CD4-positive, alpha-beta T cell treated with Interleukin-21 for 1 hour (primary cell): ENCODE measurements at places on chromosomes 3 and 15.

GRCh38 chr15:66723826-66724731 lies 22.0 kb downstream of the SMAD6 start:
- DNase-seq = no peak

GRCh38 chr3:152278756-152279427 lies 10.2 kb downstream of the MBNL1 start:
- no peak for DNase-seq

GRCh38 chr3:149245738-149246451 lies 24.3 kb upstream of the CP start:
- DNase-seq = peak; percentile 7

DNA sequence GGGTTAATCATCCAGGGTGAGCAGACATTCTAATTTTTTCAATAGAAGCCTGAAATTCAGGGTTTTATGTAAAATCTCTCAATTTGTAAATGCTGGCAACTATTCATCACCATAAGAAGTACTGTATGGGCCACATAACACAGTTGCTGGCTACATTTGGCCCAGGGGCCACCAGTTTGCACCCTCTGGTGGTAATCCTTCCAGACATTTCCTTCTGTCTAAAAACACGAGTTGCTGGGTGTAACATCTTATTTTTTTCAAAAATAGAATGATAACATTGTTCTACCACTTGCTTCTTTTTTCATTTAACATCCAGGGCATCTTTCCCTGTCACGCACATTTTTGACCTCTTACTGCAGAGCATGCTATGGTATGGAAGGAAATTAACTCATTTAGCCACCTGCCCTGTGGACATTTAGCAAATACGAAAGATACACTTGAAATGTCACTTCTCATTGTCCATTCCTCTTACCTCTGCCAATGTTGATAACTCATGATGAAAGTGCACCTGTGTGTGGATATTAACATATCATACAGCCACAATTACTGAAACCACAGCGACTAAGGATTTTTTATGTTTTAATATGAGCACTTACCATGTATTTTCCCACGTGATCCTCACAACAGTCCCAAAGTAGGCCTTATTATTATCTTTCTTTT lies 117.5 kb upstream of the ARHGEF3 start:
- DNase-seq = peak; percentile 36

- no peak for DNase-seq
These were observed 89.0 kb upstream of the FNDC3B start for GRCh38 chr3:171950373-171950772.

DNA sequence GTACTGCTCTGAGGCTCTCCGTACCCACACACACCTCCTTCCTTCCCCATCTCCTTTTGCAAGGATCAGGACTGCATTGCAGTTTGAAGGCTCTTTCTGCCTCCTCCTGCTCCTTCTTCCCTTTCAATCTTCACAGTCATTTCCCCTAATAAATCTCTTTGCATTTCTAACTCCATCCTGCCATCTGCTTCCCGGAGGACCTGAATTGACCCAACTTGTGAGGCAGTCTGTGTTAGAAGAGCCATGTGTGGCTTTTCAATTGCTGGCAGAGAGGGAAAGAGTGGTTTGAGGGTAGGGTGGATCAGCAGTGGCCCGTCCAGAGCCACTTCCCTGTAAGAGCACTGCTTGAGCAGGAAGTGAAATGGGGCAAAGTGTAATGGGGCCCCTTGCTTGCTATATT lies 35.8 kb downstream of the ANAPC13 start:
- DNase-seq = no peak

DNA sequence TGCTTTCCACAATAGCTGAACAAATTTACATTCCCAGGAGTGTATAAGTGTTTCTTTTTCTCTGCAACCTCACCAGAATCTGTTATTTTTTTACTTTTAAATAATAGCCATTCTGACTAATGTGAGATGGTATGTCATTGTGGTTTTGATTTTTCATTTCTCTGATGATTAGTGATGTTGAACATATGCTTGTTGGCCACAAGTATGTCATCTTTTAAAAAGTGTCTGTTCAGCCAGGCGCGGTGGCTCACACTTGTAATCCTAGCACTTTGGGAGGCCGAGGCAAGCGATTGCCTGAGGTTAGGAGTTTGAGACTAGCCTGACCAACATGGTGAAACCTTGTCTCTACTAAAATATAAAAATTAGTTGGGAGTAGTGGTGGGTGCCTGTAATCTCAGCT lies 619.3 kb downstream of the SI start:
- DNase-seq = no peak

DNA sequence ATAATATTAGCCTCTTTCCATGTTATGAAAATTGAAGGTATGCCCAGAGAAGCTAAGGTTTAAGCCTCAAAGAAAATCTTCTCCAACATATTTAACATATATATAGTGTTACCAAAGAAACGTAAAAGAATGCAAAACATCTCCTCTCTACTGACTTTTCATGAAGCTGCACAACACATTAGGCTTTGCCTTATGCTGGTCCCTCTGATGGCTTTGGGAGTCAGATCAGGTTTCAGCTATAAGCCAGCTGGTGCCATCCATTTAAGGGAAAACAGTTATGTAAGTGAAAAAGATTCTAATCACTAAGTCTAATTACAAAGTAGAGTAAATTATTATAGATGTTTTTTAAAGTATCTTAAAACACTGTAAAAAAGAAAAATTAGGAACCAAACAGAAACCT lies 410.5 kb downstream of the LSAMP start:
- no peak for DNase-seq

- no peak for DNase-seq
These were observed 198.5 kb downstream of the THSD4 start for GRCh38 chr15:71313806-71314205.

DNA sequence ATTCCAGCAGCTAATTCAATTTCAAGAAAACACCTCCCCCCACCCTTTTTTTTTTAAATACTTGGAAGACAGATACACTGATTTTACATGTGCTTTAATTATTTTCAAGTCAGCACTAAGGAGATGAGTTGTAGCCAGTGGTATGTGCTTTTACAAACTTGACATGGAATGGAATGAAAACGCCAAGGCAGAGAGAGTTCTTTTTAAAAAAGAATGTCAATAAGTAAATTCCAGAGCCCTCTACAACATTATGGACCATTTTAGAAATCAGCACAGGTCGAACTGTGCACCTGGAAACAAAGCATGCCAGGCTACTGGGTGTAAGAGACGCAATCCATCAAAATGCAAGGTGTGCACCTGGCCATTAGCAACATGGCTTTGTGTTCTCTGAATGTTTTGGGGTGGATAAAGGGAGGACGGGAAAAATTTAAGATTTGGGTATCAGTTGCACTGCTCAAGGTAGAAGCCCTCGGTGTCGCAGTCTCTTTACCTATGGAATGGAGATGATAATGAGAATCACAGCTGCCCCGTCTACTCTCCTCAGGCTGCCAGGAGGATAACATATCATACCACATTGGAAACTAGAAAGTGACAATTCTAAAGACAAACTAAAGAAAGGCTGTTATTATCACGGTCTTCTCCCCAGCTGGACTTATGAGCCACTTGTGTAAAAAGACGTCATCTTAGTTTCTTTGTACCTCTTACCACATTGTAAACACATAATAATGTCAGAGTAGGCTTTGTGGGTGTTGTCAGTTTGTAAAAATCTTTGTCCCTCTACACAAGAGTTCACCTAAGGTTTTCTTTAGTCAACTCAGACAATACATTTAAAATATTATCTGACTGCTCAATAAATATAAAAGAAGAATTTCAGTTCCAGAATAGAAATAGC lies 107.4 kb upstream of the PRICKLE2 start:
- DNase-seq = no peak

DNA sequence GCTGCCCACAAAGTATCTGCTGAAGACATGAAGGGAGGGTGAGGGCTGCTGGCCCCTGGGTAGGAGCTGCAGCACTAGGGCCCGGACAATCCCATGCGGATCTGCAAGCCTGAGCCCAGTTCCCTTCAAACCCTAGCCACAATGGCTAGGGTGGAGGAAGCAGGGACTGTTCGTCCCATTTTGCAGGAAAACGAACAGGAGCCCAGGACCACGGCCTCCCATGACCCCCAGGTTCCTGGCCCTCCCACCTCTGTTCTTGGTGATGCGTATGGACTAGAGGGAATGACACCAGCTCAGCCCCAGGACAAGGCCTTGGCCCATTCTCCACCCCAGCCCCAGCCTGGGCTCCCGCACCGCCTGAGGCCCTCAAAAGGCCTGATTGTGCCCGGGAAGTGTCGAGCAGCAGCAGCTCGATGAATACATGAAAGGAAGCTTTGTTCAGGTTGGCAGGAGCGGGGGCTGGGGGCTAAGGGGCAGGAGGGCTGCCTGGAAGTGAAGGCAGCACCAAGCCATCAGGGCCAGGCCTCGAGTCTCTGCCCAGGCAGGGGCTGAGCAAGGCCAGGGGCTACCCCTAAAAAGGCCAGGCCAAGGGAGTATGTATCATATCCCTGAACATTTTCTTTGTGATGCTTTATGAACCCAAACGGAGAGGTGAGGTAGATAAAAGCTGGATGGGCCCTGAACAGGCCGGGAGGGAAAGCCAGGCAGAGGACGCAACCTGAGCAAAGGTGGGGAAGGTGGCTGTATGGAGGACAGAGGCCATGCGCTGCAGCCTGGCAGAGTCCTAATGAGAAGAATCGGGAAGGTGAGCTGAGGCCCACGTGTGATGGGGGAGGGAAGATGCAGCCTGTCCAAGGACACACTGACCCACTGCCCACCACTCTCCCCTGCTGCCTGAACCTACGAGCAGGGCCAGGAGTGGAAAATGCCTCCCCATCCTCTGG lies 12.2 kb downstream of the SEMA7A start:
- DNase-seq = no peak

GRCh38 chr3:179116816-179117215 lies 31.3 kb upstream of the PIK3CA start:
- no peak for DNase-seq

- no peak for DNase-seq
These were observed 66.8 kb upstream of the RASGRP1 start for GRCh38 chr15:38631119-38632075.

DNA sequence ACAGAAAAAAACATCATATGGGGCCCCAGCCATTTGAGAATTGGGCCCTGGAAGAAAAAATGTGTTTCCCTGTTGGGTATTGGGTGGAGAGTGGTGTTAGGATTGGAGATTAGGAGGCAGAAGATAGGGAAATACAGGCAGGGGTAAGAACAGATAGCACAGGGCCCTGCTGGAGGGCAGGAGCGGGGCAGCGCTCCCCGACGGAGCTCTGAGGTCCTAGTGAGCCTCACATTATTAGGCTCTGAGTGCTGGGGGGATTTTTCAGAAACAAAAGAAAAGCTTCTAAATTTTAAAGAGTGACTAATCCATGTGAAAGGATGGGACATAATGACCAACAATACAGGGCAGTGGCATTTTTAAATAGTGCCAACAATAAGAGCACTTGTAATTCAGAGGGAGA lies 241.2 kb downstream of the SOX2 start:
- DNase-seq = no peak

GRCh38 chr3:108552267-108553159 lies 36.7 kb downstream of the CIP2A start:
- peak; percentile 61 for DNase-seq

GRCh38 chr3:180747805-180748361 lies 68.6 kb upstream of the CCDC39 start:
- DNase-seq = no peak

DNA sequence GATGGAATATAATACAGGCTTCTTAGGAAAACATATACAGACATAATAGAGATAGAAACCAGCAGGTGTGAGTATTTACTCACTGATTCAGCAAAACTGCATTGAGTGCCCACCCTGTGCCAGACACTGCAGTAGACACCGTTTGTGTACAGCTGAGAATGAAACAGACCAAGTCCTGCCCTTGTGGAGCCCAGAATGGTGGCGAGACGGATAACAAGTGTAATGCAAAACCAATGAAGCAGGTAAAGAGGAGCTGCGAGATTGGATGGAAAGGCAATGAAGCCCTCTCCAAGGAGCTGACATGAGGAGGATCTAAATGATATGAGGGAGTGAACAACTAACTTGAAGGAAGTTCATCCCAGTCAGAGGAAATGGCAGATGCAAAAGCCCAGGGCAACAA lies 256.4 kb downstream of the MEX3B start:
- DNase-seq = no peak

- peak; percentile 67 for DNase-seq
These were observed 1.8 kb downstream of the BCL6 start for GRCh38 chr3:187743195-187744141.

DNA sequence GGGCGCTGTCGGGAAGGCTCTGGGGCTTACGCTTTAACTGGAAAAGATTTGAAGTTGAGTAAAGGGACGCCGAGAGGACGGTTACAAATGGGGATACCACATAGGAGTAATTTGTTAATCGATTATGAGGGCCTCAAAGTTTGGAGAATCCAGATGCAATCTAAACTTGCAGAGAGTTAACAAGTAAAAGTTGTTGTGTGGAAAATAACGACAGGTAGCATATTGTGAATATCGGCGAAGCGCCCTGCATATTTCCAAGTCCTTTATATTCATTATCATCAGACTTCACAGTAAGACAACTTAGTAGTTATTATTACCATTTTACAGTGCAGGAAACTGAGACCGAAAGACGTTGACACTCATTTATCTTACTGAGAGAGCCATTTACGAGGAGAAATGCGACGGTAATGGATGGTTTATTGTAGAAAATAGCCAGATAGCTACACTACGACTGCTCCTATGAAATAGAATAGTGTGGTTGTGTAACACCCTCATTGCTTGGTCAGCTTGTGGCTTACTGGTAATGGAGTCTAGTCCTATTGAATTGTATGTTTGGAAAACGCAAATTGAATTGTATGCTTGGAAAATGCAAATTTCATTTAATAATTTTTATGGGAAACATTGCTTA lies 700 bp downstream of the MKRN2 start:
- no peak for DNase-seq

DNA sequence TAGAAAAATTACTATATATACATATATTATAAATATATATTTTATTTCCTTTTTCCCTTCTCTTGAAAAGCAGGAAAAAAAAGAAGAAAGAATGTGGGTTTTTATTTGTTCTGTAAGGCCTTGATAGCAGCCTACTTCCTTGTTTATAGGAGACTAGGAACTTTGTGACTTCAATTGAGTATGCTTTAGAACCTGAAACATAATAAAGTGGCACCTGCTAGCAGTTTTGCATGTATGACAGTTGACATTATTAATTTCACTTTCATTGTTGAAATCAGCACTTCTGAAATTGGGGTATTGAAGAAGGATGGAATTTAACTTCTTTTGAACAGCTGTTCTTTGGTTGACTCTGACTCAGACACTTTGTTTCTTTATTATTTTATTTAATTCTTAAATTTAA lies 56.9 kb downstream of the GLCE start:
- no peak for DNase-seq
